Right ventricle myocardium superior (tissue), 1 donor: ENCODE measurements at places on chromosomes 1 and 21. TPM values are rescaled to one million over a fixed set of nuclear protein-coding genes. Genes with fewer than 3 reads are reported as not detected.

The HSF2BP gene
- not detected for total RNA-seq

The PTGFRN gene
- 81.5 TPM for total RNA-seq

DNA sequence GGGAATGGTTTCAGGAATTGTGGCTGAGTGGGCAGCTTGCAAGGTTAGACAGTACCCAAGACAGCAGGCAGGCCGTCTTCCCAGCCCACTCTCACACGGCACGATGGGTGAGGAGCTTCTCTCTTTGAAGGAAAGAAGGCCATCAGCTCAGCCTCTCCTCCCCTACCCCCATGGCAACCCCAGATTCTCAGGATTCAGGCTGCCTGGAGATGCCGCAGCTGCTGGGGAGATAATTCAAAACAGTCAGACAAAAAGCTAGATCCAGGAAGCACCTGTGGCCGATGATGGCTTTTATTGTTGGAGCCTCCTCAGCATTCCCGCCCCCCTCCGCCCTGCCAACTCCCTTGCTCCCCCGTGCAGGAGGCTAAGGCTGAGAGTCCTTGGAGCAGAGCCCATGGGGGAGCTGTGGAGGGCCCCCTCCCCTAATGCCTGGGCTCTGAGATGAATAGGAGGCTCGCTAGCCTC, 220.5 kb downstream of the TRABD2B start:
- DNase-seq: no peak

GRCh38 chr1:184811439-184812111, 56.9 kb upstream of the EDEM3 start:
- peak; percentile 66 for DNase-seq

DNA sequence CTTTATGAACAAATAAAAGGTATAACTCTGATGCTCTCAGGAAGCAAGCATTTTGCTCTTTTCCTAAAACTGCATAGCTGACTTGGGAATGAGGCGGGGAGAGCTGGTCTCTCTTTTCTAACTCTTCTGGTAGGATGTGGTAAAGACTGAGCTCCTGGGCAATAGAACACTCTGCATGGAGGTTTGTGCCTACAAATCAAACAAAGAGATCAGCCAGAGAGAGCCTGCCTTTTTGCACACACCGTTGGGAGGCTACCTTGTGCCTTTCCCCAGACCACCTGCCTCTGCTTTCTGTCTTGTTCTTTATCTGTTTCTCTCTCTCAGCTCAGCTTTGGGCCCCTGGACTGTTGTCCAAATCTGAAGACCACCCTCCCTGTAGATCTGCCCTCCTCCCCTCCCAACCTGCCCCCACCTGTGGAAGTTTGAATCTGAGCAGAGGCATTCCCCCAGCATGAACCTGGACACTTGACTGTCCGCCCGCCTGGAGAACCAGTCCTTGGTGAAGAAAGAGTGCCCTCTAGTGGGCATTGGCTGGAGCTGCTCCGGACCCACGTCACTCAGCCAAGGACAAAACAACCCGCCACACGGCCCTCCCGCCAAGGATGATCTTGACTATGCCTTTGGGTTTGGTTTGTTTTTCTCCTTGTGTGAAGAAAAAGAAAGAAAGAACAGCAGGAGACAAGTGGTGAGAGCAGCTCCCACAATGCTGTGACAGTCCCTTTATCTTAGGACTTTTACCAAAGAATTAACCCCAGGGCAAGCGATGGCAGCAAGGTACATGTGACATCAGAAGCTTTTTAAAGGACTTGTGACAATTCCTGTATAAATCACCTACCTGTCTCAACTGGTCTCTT, 228.2 kb downstream of the PBX1 start:
- DNase-seq: peak; percentile 86

The NEXN gene
- 370 TPM for total RNA-seq

GRCh38 chr1:2986549-2987305, 34.5 kb upstream of the ACTRT2 start:
- DNase-seq: no peak

The OR2T35 gene
- not detected for total RNA-seq

DNA sequence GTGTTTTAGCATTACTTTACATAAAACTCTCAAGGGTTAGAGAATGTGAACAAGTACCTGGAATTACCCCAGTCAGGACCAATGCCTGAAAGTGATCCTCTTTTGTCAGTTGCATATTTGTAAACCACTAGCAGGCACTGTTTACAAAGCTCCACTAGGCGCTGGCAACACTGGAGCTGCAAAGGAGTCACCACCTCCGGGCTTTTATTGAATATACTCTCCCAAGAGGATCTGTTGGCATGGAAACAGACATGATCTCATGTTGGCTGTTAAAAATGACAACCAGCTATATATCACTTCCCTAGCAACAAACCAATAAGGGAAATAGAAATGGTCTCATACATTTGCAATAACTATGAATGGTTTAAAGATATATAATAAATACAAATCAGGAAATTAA, 116.0 kb downstream of the TTLL7 start:
- no peak for DNase-seq

GRCh38 chr1:32798191-32798590, 19.0 kb downstream of the YARS1 start:
- no peak for DNase-seq

DNA sequence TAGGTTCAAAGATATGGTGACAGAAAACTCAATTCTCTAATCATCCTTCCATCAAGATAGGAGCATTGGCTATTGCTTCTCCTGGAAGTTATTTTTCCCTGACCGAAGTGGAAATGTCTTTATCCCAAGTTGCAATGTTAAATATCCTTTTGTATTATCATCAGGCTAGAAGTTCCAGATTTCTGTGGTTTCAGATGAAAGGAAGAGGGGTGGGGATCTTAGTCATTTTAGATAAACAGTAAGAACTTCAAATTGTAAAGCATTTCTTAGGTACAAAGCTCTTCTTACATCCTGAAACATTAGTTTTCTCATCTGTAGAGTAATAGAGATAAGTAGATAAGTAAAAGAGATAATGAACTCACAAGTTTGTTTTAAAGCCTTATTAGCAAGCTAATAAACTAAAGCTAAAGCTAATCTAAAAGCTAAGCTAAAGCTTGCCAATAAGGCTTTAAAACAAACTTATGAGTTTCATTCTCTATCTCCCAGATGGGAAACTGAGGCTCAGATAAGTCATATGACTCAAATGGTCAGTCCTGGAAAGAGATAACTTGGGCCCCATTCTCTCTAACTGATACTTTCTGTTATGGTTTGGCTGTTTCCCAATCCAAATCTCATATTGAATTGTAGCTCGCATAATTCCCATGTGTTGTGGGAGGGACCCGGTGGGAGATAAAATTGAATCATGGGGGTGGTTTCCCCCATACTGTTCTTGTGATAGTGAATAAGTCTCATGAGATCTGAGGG, 99.2 kb upstream of the KCNK2 start:
- no peak for DNase-seq

- DNase-seq: no peak
Observed at GRCh38 chr1:67771152-67771551, 62.1 kb downstream of the GNG12 start.

- DNase-seq: no peak
Observed at GRCh38 chr1:94530373-94530878, 11.1 kb downstream of the F3 start.

The SLC5A9 gene
- 0.13 TPM for total RNA-seq

DNA sequence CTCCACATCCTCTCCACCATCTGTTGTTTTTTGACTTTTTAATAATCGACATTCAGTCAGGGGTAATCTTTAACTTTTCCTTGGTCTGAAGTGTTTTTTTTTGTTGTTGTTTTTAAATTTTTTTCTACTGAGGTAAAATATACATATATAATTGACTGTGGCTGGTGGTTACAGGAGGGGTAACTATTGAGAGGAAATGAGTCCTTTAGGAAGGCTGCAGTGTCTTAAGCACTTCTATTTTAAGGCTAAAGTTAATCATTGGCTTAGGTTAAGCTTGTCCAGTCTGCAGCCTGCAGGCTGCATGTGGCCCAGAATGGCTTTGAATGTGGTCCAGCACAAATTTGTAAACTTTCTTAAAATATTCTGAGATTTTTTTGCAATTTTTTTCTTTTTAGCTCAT, 172.5 kb downstream of the CTH start:
- DNase-seq: no peak

DNA sequence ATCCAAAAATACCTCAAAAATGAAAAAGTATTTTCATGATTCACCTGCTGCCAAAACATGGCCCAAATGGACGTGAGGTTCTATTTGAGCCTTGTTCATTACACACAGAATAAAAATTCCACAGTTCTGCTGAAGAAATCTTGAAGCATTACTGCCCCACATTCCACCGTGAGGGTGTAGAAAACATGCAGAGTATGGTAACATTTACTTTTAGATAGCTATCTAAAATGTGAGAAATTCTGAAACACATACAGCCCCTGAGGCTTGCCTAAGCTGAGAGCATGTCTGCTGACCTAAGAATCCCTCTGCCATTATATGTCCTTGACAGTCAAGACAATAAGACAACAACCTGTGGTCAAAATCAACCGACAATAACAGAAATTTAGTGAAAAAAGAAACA, 186.5 kb downstream of the DSCAM start:
- DNase-seq: no peak

DNA sequence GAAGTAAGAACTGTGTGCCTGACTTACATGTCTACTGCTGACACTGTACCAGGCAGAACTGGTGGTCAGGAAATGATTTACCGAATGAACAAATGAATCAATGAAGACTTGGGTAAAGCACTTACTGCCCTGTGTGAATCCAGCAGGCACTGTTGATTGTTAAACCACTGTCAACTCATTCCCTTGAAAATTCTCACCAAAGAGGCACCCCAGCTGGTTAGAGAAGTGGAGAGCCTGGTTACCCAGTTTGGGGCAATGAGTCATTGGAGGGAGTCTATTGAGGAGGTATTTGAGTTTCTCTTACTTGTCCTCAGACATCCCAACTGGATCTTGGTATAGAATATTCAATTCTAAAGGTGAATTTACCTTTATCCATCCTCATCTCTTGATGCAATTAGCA, 34.2 kb downstream of the JUN start:
- DNase-seq: no peak

DNA sequence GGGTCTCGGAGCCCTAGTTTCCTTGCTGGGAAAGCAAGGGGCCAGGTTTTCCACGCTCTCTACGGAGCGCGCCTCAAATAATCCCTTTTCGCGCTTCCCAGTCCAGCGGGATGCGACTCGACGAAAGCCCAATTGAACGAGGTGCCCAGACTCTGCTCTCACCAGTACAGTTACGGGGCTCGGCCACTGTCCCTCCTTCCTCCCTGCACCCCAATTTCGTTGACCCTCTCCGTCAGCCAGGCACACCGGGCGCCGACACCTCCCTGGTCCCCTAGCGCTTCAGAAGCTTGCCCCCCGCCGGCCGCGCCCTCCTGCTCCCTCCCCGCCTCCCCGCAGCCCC, 389 bp downstream of the SEMA6C start:
- DNase-seq: no peak

- no peak for DNase-seq
Observed at GRCh38 chr1:168344517-168344916, 63.8 kb downstream of the TBX19 start.

The HSPG2 gene
- 263 TPM for total RNA-seq

- peak; percentile 39 for DNase-seq
Observed at GRCh38 chr1:67307251-67308060, at the start of gene IL12RB2. TSS of gene IL12RB2 (plus strand) at chr1:67307873. CDS start at chr1:67320369, 12,496 bp downstream.

DNA sequence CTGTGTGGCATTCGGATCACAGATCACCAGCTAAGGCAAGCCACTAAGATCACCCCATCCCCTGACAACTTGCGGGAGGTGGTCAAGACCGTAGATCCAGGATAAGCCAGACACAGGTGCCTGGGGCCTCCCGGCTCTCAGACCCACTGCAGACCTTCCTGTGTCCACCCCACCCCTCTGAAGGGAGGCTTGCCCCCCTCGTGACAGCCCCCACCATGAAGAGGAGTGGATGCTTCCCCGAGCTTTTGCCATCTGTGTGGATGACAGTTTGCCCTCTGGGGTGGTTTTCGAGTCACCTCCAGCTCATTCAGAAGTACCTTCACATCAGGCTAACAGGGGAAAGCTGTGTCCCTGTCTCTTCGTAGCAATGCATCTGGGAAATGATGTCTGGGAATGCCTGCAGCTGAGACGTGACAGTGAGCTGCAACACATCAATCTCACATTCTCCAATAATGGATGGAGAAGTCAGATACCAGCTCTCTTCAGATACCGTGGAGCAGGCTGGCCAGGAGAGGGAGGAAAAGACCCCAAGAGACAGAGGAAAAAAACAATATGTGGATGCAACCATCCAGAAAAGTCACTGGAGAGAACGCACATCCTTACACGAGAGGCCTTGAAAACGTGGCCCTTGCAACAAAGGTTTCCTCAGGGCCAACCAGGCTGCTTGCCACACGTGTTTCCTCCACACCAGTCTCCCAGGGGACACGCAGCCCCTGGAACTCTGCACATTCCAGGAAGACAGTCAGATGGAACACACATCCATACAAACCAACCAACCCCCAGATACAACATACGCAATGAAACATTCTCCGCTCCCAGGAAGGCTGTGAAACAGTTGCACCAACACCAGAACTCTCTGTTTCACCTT, 20.4 kb upstream of the FHAD1 start:
- DNase-seq: no peak

DNA sequence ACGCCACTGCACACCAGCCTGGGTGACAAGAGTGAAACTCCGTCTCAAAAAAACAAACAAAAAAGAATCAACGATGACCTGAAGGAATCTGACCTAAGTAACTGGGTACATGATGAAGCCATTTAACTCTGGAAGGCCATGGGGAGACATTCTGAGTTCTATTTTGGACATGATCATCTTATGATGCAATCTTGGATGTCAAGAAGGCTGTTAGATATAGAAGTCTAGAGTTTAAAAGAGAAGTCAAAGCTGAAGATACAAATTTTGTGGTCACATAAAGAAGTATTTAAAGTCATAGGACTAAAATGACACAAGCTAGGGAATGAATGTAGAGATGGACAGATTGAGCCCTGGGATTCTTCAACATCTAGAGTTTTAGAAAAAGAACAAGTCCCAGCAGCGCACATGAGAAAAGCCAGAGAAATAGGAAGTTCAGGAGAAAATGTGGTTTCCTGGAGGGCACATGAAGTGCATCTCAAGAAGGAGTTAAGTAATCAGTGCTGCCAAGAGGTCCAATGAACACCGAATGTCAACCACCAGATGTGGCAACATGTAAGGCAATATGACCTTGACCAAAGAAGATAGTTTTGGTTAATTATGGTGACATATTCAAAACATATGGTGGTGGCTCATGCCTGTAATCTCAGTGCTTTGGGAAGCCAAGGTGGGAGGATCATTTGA, 26.8 kb downstream of the ELK4 start:
- DNase-seq: no peak

The NTRK1 gene
- total RNA-seq: 2.5 TPM

GRCh38 chr1:25009671-25010262, 79.7 kb upstream of the RUNX3 start:
- DNase-seq: no peak

- peak; percentile 70 for DNase-seq
Observed at GRCh38 chr1:27521336-27521831, 31.4 kb upstream of the WASF2 start.

DNA sequence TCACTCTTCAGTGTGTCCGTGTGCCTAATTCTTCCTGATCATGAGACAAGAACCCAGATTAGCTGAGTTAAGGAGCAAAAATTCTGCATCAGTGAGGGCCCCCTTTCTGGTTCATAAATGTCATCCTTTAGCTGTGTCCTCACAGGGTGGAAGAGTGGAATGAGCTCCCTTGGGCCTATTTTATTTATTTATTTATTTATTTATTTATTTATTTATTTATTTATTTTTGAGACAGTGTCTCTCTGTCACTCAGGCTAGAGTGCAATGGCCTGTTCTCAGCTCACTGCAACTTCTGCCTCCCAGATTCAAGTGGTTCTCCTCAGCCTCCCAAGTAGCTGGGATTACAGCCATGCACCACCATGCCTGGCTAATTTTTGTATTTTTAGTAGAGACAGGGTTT, 131.7 kb downstream of the PATJ start:
- no peak for DNase-seq

The TIPRL gene
- 23.6 TPM for total RNA-seq
